ENCODE measurements at places on chromosomes 13 and 19.

DNA sequence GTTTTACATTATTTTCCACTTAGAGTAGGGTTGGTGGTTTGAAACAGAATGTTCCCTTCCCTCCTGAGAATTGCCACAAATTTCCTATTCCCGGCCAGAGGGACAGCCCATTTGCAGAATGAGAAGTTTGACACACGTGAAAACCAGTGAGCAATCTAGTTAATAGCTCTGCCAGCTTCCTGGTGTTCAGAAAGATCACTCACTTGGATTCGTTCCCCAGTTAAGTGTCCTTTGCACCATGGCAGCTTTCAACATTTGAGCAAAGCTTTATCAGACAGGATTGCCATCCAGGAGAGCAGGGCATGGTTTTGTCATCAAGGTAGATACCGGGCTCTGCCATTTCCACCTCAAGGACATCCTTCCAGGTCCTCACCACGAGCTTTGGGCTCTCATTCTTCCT, 28.2 kb downstream of the RASL11A start:
- DNase-seq: no peak

DNA sequence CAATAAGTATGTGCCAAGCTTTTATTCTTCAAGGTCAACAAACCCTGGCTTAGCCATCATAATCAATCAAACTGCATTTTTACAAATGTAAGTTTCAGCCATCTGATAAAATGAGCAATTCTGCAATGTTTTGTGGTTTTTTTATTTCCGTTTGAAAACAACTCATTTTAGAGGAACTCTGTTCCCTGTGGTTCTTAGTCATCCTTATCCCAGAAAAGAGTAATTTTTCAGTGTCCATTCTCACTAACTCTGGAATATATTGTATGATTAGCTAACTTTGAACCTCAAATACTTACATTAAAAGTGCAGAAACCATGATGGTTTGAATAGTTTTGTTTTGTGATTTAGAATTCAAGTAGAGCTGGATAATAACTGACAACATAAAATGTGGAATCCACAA, 87.6 kb downstream of the IRS2 start:
- DNase-seq: no peak

GRCh38 chr19:56312342-56312741, 2.3 kb downstream of the ZSCAN5A start:
- no peak for DNase-seq

- DNase-seq: no peak
These were observed 143.9 kb upstream of the TSC22D1 start for GRCh38 chr13:44719857-44720671.

DNA sequence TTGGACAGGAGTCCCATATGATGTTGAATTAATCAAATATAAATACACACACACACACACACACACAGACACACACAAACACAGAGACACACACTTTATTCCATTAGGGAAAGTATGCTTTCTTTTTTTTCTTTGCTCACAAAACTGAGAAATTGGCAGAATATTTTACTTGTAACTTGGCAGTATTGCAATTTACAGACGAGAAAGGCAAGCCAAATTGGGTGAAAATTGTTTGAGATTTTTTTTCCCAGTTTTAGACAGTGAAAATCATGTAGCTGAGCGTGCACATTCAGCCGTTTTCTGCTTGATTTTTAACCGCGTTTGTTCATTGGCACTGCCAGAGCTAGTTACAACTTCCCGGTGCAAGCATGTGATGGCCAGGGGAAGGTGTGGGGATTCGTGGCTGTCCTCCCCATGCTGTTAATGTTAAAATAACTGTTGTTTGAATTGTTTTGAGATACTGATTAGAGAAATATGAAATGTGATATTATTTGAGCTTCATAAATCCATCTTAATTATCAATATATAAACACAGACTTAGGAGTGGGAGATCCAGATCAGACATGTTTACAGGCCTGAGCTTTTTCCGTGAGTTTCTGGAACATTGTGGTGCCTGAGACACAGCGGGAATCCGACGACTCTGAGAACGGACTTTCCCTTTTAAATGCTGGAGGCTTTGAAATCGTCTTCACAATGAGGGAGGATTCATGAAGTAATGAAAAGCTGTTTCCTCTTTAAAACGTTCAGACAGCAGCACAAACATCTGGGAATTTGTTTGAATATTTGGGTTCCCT, 125.5 kb downstream of the KCNRG start:
- DNase-seq: no peak

DNA sequence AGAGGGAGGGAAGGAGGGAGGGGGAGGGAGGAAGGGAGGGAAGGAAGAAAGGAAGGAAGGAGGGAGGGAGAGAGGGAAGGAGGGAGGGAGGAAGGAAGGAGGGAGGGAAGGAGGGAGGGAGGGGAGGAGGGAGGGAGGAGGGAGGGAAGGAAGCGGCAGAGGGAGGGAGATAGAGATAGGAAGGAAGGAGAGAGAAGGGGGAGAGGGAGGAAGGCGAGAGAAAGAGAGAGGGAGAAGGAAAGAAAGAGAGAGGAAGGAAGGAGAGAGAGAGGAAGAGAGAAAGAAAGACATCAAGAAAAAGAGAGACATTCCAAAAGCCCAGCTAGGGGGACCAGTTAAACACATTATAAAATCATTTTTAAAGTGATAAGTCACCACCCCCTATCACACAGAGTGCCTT, 62.5 kb downstream of the GNG7 start:
- DNase-seq: no peak

GRCh38 chr13:99040536-99041131, 62.8 kb upstream of the DOCK9 start:
- DNase-seq: no peak

- DNase-seq: no peak
These were observed 68.4 kb upstream of the ARHGEF7 start for GRCh38 chr13:111046590-111047141.

GRCh38 chr13:42478531-42479156, 95.3 kb upstream of the TNFSF11 start:
- no peak for DNase-seq

DNA sequence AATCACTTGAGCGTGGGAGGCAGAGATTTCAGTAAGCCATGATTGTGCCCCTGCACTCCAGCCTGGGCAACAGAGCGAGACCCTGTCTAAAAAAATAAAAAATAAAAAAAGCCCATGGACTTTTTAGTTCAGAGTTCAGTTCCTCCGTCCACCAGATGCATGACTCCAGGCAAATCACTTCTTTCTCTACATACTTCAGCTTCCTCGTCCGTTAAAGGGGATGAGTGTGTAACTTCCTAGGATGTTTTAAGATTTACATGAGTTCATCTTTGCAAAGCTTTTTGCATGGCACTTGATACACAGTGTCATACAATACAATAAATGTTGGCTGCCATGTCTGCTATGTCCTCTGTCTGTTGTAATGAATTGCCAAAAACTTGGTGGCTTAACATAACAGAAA, 10.0 kb upstream of the FFAR2 start:
- DNase-seq: no peak

DNA sequence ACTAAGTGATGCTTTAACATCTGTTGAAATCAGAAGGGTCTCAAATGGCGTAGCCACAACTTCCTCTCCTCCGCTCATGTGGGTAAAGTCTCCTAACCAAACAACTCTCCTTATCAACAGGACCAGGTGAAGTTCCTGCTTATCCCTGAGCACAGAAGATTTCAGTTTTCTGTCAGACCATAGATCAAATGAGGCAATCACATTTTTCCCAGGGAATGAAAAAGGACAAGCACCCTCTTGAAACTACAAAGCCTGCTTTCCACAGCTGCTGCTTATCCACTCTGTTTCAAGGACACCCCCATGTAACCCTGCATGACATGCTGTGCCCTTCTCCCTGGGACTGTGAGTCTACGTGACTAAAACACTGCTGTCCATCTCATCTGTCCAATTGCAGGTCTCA, 788.3 kb upstream of the SLITRK5 start:
- DNase-seq: no peak

- no peak for DNase-seq
These were observed 158.2 kb downstream of the NALCN start for GRCh38 chr13:101258071-101258470.

- DNase-seq: no peak
These were observed 26.8 kb downstream of the SKA3 start for GRCh38 chr13:21149568-21149967.

- no peak for DNase-seq
These were observed 698 bp downstream of the KANK2 start for GRCh38 chr19:11196406-11197287.

DNA sequence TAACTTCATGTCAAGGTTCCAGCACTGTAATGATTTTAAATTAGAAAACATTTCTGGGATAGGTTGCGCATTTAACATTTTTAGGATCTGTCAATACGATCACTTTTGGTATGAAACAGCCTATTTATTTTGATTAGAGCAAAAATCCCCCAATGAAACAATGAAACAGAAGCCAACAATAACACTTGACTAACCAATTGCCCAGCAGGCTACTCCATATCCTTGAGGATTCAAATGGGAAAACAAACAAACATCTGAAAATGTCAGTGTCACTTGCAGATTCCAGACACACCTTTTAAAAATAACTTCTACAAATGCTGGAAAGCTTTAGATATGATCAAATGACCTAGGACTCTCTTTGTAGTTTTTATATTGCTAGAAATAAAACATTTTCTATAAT, 1412.5 kb upstream of the PRR20A start:
- DNase-seq: no peak

DNA sequence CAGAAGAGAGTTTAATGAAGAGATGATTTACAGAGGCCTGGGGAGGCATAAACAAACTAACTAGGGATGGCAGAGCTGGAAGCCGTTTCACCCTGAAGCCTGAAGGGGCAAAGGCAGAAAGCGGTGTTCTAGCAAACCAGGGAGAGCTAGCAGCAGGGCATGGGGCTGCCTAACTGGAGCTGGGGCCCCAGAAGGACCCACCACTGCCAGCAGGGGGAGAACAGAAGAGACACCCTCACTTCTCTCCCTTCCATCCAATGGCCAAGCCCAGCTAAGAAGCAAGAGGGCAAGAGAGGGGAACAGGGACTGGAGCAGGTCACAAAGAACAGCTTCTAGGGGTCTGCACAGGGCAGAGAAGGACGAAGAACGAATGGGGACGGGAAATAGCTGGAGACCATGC, 195.5 kb downstream of the KATNAL1 start:
- no peak for DNase-seq

DNA sequence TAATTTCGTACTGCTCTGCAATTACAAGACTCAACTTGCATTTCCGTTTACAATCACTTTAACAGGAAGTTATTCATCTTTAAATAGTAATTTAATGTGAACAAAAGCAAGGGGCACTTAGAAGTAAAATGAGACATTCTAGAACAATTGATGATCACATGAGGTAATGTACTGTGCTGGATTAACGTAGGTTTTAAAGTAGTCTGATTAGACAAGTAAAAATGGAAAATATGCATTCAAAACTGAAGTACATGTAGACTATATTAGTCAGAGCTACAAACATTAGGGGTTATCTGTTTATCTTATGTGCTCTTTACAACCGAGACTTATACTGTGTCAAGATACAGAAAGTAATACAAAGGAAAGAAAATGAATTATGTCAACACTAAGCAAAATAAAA, 1528.0 kb downstream of the SLITRK5 start:
- no peak for DNase-seq

DNA sequence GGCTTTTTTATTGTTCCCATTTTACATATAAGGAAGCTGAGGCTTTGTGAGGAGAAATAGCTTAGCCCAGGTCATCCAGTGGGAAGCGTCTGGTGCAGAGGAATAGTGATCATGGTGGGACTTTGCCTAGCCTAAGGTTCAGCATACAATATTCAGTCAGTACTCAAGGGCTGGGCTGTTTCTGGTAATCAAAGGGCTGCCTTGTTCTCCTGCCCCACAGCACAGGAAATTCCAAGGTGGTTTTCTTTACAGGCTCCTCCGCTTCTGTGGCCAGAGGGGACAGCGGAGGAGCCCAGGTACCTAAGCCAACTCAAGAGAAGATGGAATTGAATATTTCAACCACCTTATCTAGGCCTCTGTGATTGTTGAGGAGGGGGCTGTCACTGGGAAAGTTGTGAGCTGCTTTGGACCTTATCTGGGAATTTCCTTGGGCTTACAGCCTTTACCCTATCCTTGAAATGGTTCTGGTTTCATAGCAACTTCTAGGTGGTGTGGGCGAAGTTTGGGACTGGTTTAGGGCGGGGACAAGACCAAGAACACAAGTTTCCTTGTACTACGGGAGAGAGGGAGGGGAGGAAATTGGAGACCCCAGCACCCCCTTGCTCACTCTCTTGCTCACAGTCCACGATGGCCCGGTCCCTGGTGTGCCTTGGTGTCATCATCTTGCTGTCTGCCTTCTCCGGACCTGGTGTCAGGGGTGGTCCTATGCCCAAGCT, at the start of gene MIA:
Gene MIA (plus strand): TSS at position 606 of the 716 bp plus-strand sequence. CDS start 22 bp downstream, at position 628.
- no peak for DNase-seq

GRCh38 chr13:74219566-74219965, 85.4 kb upstream of the KLF12 start:
- no peak for DNase-seq

DNA sequence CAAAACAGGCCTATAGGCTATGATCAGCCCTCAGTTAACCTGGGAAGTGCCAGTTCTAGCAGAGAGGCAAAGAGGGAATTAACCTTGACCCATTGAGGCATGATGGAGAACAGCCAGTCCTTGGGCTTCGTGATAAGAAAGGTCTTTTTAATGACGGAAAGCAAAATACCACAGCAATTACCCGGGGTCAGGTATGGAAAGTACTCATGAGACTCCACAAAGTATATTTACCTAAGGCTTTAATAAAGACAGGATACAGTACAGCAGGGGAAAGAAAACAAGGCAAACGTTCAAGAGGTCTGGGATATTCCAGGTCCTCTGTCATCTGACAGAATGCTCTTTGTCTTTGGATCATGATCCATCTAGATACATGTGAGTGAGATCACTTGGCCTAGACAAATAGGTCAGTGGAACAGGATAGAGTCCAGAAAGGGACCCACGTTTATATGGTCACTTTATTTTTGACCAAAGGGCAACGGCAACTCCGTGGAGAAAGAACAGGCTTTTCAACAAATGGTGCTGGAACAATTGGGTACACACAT, 52.2 kb downstream of the WDFY2 start:
- no peak for DNase-seq

- DNase-seq: no peak
These were observed 124.2 kb downstream of the LMO7 start for GRCh38 chr13:75760131-75761021.

DNA sequence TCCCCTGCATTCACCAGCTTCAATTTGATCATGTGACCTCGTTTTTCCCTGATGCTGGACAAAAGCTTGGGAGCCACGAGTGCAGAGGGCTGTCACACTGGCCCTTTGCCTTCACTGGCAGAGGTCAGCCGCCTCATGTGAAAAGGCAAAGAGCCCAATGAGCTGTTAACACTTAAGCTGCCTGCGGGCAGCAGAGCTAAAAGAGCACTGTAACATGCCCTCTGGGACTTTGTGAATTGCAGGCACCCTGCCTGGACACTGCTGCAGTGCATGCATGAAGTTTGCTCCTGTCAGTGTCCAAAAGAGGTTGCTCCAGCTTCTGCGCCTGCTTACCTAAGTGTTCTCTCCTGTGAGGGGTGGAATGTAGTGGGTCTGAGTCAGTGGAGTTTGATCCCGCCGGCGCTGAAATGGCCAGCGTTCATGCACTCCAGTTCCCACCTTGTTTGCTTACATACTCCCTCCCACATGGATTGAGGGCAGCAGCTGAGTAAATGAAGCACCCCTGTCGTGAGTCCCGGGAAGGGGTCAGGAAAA, 193.7 kb downstream of the RFC3 start:
- DNase-seq: no peak

GRCh38 chr13:67094952-67095351, 135.2 kb downstream of the PCDH9 start:
- DNase-seq: no peak

All from cortex of kidney (tissue), 1 donor.